Immature natural killer cell (primary cell): ENCODE measurements at places on chromosomes 2 and 18. TPM values are rescaled to one million over a fixed set of nuclear protein-coding genes. Genes with fewer than 3 reads are reported as not detected.

DNA sequence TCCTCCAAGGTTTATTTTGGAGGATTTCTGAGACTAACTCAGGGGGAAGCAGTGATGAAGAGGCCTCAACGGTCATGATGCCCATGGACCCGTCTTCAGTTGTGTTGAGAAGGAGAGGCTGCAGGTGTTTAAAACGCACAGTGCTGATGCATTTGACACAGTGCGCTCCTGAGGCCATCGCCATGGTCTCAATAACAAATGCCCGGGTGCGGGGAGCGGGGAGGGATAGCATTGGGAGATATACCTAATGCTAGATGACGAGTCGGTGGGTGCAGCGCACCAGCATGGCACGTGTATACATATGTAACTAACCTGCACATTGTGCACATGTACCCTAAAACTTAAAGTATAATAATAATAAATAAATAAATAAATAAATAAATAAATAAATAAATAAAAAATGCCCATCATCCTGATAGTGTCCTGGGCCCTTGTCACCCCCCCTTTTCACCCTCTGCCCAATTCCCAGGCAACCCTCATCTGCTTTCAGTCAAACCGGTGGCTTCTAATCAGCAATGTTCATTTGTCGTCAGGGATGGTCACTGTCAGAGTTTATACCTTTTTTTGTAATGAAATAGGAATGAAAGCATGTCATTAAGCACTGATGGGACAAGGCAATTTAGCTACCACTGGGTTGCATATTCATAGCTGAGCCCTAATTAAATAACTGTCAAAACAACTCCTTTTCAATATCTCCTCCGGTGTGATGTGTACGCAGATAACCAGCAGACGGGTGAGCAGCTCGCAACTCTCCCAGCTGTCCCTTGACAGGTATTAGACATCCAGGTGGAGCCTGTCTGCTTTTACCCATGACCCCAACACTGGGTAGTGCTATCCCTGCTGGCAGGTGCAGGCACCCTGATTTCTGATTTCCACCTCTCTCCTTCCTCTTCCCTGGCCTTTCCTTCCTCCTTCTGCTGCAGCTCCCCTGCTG is 95.9 kb downstream of the KCNF1 start:
- H3K36me3 ChIP-seq: no peaks in the 10 kb centered on the region
- H3K4me3 ChIP-seq: no peak overlapping the region
- no peak overlapping the region for H3K27ac ChIP-seq
- no peaks in the 10 kb centered on the region for H3K4me1 ChIP-seq
- DNase-seq: no peak

GRCh38 chr2:16747257-16747656 is 81.6 kb upstream of the CYRIA start:
- no peak overlapping the region for H3K27ac ChIP-seq
- peaks cover 4% of the 10 kb centered on the region for H3K36me3 ChIP-seq
- DNase-seq: no peak
- no peaks in the 10 kb centered on the region for H3K27me3 ChIP-seq
- no peaks in the 10 kb centered on the region for H3K4me1 ChIP-seq

GRCh38 chr2:124309563-124310138 is 284.6 kb downstream of the CNTNAP5 start:
- no peaks in the 10 kb centered on the region for H3K4me1 ChIP-seq
- DNase-seq: no peak
- no peak overlapping the region for H3K27ac ChIP-seq
- no peaks in the 10 kb centered on the region for H3K36me3 ChIP-seq
- H3K27me3 ChIP-seq: no peaks in the 10 kb centered on the region
- no peak overlapping the region for H3K4me3 ChIP-seq

- H3K4me1 ChIP-seq: peaks cover 41% of the 10 kb centered on the region
- peaks cover 13% of the 10 kb centered on the region for H3K27me3 ChIP-seq
- DNase-seq: no peak
- peak overlapping the region; percentile 95 for H3K4me3 ChIP-seq
- H3K36me3 ChIP-seq: no peaks in the 10 kb centered on the region
These were observed 1.1 kb upstream of the RNU4ATAC start for GRCh38 chr2:121529439-121530211.

Gene CDH20
- not detected for polyA plus RNA-seq
